ENCODE measurements at places on chromosomes 4 and X.

DNA sequence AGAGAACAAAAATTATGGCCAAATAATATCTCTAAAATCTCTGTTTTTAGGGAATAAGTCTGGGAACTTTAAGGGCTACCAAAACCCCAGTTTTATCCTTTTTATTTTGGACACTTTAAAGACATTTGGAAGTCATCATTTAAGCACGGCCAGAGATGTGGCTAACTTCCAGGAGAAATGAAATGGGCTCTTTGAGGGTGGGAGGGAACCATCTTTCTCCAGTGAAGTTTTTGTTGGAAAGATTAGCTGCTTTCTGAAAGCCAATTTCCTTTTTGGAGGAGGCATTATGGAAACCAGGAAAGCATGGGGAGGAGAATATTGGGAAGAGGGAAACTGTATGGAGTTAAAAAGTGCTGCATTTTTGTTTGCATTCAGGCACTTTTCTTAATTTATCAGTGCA, 4.8 kb downstream of the VSIG1 start:
- no peak for DNase-seq

DNA sequence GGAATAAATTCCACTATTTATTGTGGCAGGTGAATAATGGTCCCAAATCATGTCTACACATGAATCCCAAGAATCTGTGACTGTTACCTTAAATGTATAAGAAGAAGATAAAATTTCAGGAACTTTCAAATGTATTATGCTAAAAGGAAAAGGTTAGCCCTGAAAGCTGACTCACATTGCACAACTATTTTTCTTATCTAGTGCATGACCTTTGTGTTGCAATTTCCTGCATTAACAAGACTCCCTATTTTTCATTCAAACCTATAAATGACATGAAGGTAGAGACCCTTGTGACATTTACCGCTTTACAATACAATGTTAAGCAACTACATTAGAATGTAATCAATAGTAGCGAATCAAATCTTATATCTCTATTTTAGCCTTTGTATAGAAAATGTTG, 36.7 kb downstream of the UBQLN2 start:
- DNase-seq: no peak

DNA sequence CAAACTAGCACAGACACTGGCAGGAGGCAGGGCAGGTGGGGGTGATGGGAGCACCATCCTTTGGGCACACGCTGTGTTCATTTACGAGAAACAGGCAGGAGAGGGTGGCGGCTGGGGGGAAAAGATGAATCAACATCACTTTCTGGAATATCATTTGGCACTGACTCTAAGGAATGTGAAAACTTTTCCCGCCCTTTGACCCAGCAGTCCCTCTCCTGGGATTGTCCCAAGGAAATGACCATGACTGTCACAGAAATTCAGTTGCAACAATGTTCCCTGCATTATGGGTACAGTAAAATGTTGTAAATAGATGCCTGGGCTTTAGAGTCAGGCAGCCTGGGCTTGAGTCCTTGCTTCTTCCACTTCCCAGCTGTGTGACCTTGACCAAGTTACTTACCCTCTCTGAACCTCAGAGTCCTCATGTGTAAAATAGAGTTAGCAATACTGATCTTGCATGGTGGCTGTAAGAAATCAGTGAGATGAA, 58.6 kb downstream of the ABLIM2 start:
- DNase-seq: no peak

GRCh38 chr4:3797831-3798790, 31.9 kb downstream of the ADRA2C start:
- no peak for DNase-seq

DNA sequence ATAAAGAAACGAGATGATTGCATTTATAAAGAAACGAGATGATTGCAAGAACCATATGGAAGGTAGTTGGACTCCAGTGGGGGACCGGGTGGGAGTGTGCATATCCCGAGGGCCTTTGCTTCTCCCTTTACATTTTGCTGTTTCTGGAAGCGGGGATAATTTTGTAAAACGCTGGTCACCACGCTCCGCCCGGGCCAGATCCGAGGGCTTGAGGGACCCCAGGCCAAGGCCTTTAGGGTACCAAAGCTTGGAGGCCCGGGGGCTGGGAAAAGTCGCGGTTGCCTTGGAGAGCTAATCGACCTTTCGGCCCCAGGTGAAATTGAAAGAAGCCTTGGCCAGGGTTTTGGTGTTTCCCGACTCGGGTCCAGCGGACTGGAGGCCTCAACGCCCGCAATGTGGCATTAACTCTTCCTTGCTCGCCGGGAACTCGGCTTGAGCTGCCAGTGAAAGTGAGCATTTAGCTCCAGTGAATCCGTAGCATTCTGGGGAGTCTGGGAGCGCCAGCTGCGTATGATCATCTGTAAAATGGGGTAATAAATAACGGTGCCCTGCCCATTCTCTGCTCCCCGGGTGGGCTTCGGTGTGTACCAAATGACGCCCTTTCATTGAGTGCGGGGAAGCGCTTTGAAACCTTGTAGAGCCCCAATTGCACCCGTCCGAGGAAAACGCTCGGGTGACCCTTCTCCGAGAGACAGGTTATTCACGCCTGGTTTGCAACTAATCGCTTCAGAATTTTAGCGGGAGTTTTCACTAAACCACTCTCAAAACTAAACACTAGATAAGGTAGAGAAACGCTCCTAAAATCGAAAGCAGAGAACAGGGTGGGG, 4.5 kb downstream of the NKX3-2 start:
- DNase-seq: no peak

- DNase-seq: no peak
Measured at GRCh38 chr4:70931347-70931746, 29.2 kb downstream of the MOB1B start.

GRCh38 chr4:6197433-6198174, 2.7 kb downstream of the JAKMIP1 start:
- no peak for DNase-seq

DNA sequence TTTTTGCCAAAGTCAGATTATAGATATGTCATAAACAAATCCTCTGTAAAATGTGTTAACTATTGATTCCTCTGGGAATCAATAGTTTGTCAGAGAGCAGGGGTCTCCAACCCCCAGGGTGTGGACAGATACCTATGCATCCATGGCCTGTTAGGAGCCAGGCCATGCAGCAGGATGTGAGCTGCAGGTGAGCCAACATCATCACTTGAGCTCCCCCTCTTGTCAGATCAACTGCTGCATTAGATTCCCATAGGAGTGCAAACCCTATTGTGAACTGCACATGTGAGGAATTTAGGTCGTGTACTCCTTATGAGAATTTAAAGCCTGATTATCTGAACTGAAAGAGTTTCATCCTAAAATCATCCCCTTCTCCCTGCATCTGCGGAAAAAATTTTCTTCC, 1365.4 kb downstream of the ARAP2 start:
- no peak for DNase-seq

- no peak for DNase-seq
Measured at GRCh38 chr4:115865736-115866135, 752.3 kb upstream of the NDST4 start.

DNA sequence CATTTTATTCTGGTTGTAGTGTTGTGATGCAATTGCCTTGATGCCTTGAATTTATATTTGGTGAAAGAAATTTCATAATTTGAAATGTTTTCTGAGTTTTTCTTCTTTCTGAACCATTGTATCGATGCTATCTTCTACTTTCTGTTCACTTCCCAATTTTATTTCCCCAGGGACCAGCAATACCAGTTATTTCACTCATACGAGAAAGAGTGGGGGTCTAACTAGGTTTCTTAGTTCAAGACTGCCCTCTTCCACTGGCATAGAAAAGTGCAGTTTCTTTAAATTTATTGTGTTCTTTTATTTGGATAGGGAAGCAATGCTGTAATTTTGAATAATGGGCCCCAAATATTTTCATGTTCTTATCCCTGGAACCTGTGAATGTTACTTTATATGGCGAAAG, 544.0 kb upstream of the ADGRL3 start:
- DNase-seq: no peak

DNA sequence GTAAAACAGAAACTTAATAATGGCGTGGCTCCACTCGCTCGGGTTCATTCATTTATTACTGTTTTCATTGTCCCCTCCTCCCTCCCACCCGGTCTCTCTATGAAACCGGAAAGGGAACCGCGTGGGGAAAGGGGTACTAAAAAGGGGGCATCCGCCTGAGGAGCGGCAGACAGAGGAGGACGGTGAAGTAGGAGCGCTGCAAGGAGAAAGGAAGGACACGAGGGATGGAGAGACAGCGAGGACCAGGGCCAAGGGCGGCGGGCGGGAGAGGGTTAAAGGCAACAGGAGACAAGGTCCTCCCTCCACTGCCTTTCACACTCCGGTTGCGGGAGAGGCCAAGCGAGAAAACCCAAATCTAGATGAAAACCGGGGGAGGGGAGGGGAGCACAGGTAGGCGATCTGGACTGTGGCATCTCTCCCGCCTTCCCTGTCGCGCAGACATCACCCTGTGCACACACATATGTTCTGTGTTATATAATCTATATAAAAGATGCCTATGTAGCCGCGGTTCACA, 829 bp downstream of the ELOVL6 start:
- peak; percentile 18 for DNase-seq

- DNase-seq: no peak
Measured at GRCh38 chr4:1612278-1613098, 71.6 kb downstream of the FAM53A start.

DNA sequence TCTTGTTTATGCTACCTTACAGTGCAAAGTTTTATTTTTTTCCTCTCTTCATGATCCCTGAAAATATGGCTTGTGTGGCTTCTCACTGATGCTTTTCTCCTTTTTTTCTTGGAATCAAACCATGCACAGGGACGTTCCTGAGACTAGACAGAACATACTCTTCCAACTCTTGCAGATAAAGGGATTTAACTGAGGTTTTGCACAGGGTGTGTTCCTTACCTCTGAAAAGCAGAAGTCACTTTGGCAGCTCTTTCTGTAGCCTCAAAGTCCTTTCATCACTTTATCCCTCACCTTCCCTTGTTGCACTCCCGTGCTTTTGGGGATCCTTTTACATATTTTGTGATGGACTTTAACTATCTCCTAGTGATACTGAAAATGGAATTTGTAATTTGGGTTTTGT, 300.1 kb downstream of the SPRY1 start:
- no peak for DNase-seq

GRCh38 chrX:1322393-1322792, 14.2 kb upstream of the IL3RA start:
- DNase-seq: no peak

DNA sequence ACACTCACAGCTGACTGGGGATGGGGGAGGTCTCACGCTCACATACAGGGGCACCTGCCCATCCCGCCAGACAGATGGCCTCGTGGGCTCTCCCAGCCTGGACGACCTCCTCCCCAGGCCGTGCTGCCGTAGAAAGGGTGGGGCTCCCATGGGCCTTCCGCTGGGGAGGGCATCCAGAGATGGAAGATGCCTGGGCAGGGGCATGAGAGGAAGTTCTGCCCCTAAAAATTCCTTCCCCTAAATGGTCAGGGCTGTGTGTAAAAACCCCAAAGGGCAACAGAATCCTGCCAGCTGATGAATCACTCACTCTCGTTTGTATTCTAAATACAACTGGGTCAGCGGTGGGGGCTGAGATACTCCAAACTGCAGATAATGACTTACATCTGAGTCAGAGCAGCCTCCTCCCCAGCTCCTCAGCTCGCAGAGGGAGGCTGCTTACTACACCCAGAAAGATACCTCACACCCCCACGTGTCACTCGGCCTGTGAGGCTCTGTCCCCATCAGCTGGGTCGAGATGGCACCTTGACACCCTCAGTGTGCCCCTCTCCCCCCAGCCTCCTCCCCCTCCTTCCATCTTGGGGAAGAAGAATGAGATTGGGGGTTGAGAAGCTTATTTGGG, 10.1 kb downstream of the WDR1 start:
- DNase-seq: peak; percentile 98

DNA sequence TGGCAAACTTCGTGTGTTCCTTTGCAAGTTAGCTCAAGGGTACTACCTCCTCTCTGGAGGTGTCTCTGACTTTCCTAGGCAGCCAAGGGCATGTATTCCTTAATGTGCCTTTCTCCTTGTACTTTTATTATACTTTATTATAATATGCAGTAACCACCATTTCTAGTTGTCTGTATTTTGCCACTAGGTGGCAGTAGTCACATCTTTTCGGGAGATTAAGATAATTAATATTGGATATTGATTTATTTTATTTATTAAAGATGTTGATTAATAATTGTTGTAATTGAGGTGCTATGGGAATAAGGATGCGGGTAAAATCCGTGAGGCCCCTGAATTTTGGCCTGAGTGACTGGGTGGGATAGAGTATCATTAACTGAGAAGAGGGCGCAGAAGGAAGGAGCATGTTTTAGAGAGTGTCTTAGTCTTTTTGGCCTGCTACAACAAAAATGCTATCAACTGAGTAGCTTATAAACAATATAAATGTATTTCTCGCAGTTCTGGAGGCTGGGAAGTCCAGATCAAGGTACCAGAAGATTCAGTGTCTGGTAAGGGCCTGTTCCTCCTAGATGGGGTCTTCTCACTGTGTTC, 153.3 kb downstream of the TMEM164 start:
- DNase-seq: no peak

DNA sequence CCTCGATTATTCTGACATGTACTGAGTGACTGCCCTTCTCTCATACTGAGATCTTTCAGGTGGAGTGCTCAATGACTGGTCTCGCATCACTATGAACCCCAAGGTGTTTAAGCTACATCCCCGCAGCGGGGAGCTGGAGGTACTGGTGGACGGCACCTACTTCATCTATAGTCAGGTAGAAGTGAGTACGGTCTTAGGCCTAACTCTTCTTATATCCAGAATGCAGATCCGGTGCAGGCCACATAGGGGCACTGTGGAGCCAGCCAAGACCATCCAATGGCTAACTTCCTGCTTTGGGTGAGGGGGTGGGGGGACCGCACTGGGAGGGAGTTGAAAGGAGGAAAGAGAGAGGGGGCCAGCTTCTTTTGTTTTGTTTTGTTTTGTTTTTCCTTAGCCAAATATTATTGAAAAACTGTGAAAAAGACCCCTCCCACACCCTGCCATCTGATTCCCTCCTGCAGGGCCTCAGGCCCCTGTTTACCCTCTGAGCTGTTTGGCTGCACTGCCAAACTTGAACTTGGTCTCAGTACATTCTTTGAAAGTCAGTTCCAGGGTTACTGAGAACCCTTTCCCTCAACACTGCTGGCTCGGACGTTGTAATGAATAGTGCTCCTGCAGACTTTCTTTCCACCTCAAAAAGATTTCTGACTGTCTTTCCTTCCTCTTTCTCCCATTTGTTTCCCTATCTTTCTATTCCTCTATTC, 16.2 kb downstream of the AWAT2 start:
- DNase-seq: peak; percentile 34

DNA sequence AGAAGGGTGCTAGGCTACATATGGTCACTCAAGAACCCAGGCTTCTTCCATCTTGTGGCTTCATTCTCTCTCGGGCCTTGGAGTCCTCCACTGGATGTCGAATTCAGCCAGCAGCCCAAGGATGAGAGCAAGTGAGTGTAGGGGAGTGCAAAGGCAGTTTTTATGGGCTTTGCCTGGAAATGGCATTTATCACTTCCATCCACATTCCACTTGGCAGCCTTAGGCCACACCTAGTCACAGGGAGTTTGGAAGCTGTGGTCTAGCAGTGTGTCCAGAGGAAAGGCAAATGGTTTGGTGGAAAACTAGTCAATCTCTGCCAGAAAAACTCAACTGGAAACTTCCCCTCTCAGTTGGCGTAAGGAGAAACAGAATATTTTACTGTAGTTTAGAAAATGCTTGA, 59.0 kb downstream of the NHS start:
- DNase-seq: no peak

GRCh38 chr4:67725981-67726380, 25.0 kb upstream of the UBA6 start:
- DNase-seq: no peak

GRCh38 chrX:98028691-98029090, 1145.0 kb downstream of the RPA4 start:
- DNase-seq: no peak

- DNase-seq: no peak
Measured at GRCh38 chr4:116143198-116143597, 942.2 kb downstream of the TRAM1L1 start.

Measured in H4 (cell line).